H1 (cell line): ENCODE measurements at places on chromosomes 13 and 19.

DNA sequence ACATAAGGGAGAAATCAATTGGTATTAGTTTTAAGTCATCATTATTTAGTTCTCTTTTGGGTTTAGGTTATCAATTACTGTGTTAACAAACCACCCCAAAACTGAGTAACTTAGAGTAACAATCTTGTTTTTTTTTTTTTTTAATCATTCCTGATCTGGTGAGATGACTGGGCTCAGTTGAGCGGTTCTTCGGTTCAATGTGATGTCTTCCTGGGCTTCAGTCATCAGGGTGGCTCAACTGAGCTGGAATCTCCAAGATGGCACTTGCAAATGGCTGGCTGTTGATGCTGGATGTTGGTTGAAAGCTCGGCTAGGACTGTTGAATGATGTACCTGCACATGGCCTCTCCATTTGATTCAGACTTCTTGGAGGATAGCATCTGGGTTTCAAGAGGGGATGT lies 3.2 kb upstream of the TARM1 start:
- no peaks in the 10 kb centered on the region for H3K27me3 ChIP-seq
- no peak overlapping the region; the same call in 1 of the 2 replicates for H3K4me3 ChIP-seq
- H3K4me1 ChIP-seq, result no peaks in the 10 kb centered on the region
- no peak for DNase-seq

DNA sequence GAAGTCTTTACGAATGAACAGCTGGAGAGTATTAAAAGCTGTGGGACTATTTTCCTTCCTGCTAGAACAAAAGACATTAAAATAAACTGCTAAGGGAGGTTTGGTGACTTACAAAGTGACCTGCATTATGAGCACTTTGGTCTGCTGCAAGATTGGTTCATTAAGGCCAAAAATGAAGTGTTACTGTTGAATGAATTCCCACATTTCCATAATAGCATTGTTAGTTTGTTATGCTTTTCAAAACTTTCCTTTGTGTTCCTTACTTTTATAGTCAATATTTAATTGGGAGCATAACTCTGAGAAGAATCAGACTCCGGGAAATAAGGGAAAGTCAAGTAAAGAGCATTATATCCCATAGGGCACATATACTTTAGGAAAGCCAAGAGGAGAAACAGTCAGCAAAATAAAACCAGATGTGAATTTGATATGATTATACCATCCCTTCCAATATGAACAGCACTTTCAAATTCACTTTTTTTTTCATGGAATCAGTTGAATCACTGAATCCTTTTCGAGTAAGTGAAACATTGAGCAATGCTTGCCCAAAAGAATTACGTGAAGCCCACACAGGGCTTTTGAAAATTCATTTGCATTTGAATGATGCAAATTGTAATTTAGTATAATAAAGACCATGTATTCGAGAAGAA lies 112.6 kb downstream of the KCTD12 start:
- no peaks in the 10 kb centered on the region for H3K4me1 ChIP-seq
- H3K36me3 ChIP-seq, result no peaks in the 10 kb centered on the region
- H3K4me3 ChIP-seq, result no peak overlapping the region
- H3K27me3 ChIP-seq, result no peaks in the 10 kb centered on the region

DNA sequence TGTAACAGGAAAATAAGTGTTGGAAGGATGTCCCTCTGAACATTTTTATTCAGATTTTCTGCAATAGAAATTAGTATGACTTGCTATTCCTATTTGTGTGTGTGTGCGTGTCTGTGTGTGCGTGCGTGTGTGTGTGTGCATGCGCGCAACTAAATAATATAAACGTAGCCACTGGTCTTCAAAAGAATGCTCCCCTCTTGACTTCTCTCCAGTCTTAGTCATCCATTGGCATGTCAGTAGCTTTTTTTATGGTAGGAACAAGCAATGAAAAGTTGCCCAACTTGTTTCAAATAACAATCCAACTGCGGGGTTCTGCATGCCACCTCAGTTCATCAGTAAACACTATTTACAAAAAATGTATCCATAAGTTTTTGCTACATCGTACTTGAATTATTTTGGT lies 249.6 kb downstream of the GPC6 start:
- no peaks in the 10 kb centered on the region for H3K4me1 ChIP-seq
- H3K27ac ChIP-seq, result no peak overlapping the region
- H3K36me3 ChIP-seq, result no peaks in the 10 kb centered on the region
- no peak for DNase-seq
- H3K27me3 ChIP-seq, result no peaks in the 10 kb centered on the region
- no peak overlapping the region for H3K4me3 ChIP-seq

DNA sequence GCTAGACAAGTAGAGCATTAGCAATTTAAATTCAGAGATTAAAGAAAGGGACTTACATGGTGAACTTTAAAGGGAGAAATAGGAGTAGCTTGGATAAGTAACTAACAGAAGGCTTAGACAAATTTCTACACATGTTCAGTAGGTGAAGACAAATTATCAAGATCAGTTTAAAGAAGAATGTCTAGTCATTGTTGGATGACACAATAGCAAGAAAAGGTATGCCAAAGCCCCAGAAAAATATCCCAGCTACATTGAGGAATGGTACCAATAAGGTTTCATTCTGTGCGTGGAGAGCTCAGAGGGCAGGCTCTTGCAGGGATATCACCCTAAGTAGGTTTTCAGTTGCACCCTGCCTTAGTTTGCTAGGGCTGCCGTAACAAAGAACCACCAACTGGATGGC lies 3.5 kb upstream of the STK24 start:
- no peak overlapping the region for H3K27ac ChIP-seq
- H3K36me3 ChIP-seq, result no peaks in the 10 kb centered on the region
- no peak overlapping the region for H3K4me3 ChIP-seq
- no peak for DNase-seq
- no peaks in the 10 kb centered on the region for H3K27me3 ChIP-seq

GRCh38 chr19:7641290-7642276 lies 4.7 kb downstream of the STXBP2 start:
- H3K27me3 ChIP-seq, result peaks cover 2% of the 10 kb centered on the region
- H3K36me3 ChIP-seq, result no peaks in the 10 kb centered on the region
- H3K4me1 ChIP-seq, result no peaks in the 10 kb centered on the region
- H3K27ac ChIP-seq, result no peak overlapping the region
- no peak overlapping the region for H3K4me3 ChIP-seq

DNA sequence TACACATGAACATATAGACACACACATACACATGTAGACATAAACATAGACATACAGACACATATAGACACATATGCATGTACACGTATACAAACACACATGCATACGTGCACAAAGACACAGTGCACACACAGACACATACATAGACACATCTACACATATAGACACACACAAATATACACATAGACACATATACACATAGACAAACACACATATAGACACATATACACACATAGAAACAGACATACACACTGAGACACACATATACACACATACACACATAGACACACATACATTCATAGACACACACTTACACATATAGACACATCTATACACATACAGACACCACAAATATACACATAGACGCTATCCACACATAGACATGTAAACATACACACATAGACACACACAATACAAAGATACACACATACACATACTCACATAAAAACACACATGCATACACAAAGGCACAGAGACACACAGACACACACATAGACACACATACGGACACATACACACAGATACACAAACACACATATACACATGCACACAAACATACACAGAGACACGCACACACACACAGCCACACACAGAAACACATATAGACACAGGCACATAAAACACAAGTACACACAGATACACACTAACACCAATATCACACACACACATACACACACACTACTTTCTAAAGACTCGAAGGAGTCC lies 254.0 kb downstream of the TSHZ3 start:
- no peaks in the 10 kb centered on the region for H3K4me1 ChIP-seq
- H3K27ac ChIP-seq, result no peak overlapping the region
- no peaks in the 10 kb centered on the region for H3K27me3 ChIP-seq

DNA sequence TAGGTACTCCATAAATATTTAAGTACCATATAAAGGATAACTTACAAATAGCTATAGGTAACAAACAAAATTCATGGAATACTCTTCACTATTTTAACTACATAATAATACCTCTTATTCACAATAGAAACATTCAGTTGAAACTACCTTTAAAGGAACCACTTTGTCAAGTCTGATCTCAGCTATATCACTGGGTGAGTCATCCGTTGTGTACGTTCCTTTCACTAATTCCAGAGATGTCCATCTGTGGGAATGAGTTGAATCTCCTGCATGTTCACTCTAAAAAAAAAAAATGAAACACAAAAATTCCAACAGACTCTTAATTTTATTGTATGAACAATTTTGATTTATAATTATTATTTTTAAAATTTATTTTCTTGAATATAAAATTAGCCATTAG lies 149.4 kb upstream of the FBXL3 start:
- no peaks in the 10 kb centered on the region for H3K4me1 ChIP-seq
- H3K27me3 ChIP-seq, result no peaks in the 10 kb centered on the region
- H3K36me3 ChIP-seq, result no peaks in the 10 kb centered on the region; the same call in 1 of the 2 replicates
- no peak overlapping the region for H3K4me3 ChIP-seq
- no peak for DNase-seq

GRCh38 chr13:44197791-44198770 lies 175.5 kb upstream of the SERP2 start:
- H3K4me1 ChIP-seq, result no peaks in the 10 kb centered on the region
- DNase-seq, result no peak
- H3K4me3 ChIP-seq, result no peak overlapping the region
- no peaks in the 10 kb centered on the region for H3K36me3 ChIP-seq
- H3K27me3 ChIP-seq, result no peaks in the 10 kb centered on the region

- DNase-seq, result no peak
- H3K27me3 ChIP-seq, result peaks cover 5% of the 10 kb centered on the region; the same call in 1 of the 2 replicates
- H3K4me1 ChIP-seq, result peaks cover 2% of the 10 kb centered on the region; the same call in 1 of the 2 replicates
Measured at GRCh38 chr13:113912596-113912995, 48.7 kb upstream of the GAS6 start.

DNA sequence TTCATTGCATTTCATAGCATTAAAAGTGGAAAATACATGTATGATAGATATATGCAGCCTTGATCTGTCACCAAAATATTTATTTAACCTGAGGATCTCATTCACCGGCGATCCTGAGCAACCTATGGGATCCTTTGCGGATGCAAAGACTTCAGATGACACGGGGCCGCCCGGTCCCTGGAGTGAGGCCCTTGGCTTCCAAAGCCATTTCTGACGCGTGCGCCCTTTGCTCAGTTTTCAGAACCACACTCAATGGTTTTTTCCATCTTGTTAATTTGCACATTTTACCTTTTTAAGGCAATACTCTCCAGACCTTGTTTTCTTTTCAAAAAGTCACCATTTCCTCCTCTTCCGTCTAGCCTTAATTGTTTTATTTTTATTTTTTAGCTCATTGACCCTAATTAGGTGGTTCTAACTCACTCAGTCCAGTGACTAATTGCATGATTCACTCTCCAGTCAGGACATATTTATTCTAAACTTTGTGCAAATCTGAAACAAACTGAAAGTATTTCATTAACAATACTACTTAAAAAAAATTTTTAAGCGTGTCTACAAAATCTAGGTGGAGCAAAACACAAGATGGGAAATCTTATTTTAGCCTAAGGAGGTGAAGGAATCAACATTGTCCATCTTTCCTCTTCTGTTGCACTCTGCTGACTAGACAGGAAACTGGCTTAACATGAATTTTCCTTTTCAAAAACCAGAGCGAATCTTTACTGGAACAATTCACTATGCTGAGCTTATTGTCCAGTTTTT lies 47.9 kb downstream of the COL4A1 start:
- no peak overlapping the region for H3K27ac ChIP-seq
- H3K36me3 ChIP-seq, result no peaks in the 10 kb centered on the region
- H3K27me3 ChIP-seq, result no peaks in the 10 kb centered on the region
- no peak for DNase-seq
- H3K4me1 ChIP-seq, result peaks cover 8% of the 10 kb centered on the region
- no peak overlapping the region for H3K4me3 ChIP-seq

GRCh38 chr13:112465251-112466131 lies 89.3 kb downstream of the SPACA7 start:
- no peak for DNase-seq
- no peaks in the 10 kb centered on the region for H3K36me3 ChIP-seq
- H3K4me3 ChIP-seq, result no peak overlapping the region

GRCh38 chr13:26656919-26657318 lies 99.4 kb downstream of the WASF3 start:
- H3K4me3 ChIP-seq, result no peak overlapping the region
- DNase-seq, result no peak
- H3K27me3 ChIP-seq, result no peaks in the 10 kb centered on the region
- H3K36me3 ChIP-seq, result no peaks in the 10 kb centered on the region

DNA sequence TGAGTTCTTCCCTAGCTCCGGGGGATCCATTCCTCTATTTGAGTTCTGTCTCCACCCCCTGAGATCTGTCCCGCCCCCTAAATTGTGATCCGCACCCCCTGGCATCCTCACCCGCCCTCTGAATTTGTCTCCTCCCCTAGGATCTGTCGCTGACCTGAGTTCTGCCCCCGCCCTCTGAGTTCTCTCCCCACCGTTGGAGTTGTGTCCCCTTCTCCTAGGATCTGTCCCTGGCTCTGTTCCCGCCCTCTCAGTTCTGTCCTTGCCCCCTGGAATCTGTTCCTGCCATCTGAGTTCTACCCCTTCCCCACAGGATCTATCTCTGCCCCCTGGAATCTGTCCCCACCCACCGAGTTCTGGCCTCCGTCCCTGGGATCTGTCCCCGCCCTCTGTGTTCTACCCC lies 1.0 kb upstream of the SLC17A7 start:
- H3K4me1 ChIP-seq, result peaks cover 2% of the 10 kb centered on the region; the same call in 1 of the 2 replicates
- DNase-seq, result no peak
- H3K27ac ChIP-seq, result no peak overlapping the region

GRCh38 chr13:95882121-95882520 lies 171.1 kb downstream of the UGGT2 start:
- no peaks in the 10 kb centered on the region for H3K36me3 ChIP-seq
- no peaks in the 10 kb centered on the region for H3K4me1 ChIP-seq
- H3K27me3 ChIP-seq, result no peaks in the 10 kb centered on the region

GRCh38 chr13:45468635-45469034 lies 3.9 kb downstream of the COG3 start:
- no peak for DNase-seq
- no peaks in the 10 kb centered on the region; the same call in 1 of the 2 replicates for H3K4me1 ChIP-seq
- no peaks in the 10 kb centered on the region for H3K36me3 ChIP-seq

- H3K27ac ChIP-seq, result no peak overlapping the region
- H3K36me3 ChIP-seq, result no peaks in the 10 kb centered on the region
- H3K4me3 ChIP-seq, result no peak overlapping the region
- H3K4me1 ChIP-seq, result no peaks in the 10 kb centered on the region
- DNase-seq, result no peak
- H3K27me3 ChIP-seq, result no peaks in the 10 kb centered on the region
Measured at GRCh38 chr19:6945733-6946132, 58.4 kb downstream of the ADGRE1 start.
